ENCODE measurements at places on chromosomes 5 and 9.

GRCh38 chr9:113591899-113592625, 128.5 kb downstream of the RGS3 start:
- no peak for DNase-seq

DNA sequence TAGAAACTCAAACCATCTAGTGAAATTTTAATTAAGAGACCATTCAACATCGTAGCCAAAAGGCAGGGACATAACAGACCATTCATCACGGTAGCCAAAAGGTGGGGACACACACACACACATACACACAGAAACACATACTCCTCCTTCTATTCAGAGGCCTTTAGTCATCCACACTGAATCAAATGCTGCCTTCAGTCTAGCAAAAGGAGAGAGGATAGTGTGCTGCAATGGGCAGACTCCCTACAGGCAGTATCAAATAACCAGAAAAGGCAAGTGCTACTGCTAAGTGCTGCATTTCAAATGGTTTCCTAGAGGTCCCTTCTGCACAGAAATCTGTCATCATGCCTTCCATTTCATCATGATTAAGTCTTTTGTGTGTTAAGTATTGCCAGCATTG, 303.9 kb downstream of the TRIM32 start:
- no peak for DNase-seq

DNA sequence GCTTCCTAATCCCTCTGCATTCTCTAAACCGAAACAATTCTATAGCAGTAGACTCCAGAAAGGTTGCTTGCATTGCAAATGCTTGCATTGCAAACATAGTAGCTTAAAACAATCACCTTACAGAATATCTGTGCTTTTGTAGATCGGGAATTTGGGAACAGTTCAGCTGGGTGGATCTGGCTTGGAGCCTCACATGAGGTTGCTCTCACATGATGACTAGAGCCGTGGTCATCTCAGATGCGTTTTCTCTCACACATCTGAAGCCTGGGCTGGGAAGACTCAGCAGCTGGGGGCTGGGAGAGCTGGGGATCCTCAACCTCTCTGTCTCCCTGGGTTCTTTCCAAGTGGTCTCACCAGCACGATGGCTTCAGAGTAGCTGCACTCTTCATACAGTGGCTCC, 127.8 kb downstream of the MSX2 start:
- peak; percentile 62 for DNase-seq

DNA sequence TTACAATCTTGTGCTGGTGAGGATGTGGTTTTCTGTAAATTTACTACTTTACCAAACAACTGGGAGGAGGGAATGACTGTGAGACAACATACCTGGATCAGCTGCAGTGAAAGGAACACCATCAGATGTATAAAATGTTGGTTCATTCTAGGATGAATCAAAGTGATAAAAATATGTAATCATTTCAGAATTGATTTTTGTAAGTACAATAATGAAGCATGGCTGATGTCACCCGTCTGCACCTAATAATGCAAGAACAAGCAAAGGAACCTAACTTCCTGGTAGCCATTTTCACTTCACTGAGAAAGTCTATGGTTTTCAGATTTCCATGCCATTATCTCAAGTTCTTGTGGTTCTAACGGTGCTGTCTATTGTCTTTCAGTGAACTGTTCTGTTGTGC, 18.7 kb upstream of the C5orf34 start:
- DNase-seq: no peak

DNA sequence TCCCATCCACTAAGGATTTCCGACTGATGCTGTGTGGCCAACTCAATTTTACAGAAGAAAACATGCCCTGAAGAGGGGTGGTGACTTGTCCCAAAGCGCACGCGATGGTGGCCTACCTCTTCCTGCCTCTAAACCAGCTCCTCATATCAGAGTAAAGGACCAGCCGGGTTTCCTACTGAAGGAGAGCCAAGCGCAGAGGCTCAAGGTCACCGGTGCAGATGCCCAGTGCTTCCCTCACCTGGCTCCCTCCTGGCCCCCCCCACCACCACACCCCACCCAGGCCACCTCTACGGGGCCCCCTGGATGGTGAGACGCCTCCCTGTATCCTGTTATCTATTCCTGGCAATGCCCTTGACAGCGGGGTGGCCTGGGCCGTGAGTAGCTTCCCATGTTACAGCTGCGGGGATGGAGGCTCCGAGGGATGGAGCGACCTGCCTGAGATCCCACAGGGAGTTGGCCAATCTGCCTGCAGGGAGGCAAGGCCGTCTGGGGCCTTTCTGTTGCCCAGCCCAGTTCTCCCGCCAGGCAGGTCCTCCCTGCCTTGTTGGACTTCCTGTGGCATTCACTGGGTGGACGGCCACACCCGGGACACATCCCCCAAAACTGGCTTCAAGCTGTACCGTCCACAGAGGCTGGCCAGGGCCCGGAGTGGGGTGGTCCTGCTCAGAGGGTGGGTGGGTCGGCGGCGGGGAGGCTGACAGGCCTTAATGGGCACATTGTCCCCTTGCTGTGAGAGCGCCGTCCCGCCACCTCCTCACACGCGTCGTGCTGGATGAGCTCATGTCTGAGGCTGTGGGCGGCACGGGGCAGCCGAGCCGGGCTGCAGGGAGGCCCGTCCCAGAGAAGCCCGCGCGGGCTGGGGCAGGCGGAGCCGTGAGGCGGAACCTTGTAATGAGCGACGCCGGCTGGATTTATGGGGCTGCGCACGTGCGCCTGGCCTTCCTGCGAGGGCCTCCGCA, 72.5 kb downstream of the MACROH2A1 start:
- no peak for DNase-seq

- DNase-seq: no peak
These were observed 192.2 kb downstream of the SPOCK1 start for GRCh38 chr5:137306903-137307302.

Data from fibroblast of mammary gland (primary cell).